ENCODE measurements at places on chromosomes 3 and 15. TPM values are rescaled to one million over a fixed set of nuclear protein-coding genes. Genes with fewer than 3 reads are reported as not detected.

COL6A5 gene
- not detected for total RNA-seq

GCSAM gene
- total RNA-seq = 0.36 TPM

EFCC1 gene
- not detected for total RNA-seq

TADA3 gene
- total RNA-seq = 102 TPM

CFAP100 gene
- total RNA-seq = not detected

GREM1 gene
- 457 TPM for total RNA-seq

PSTPIP1 gene
- not detected for total RNA-seq

TTBK2 gene
- 15.2 TPM for total RNA-seq

RAD51 gene
- 1.8 TPM for total RNA-seq

TP63 gene
- total RNA-seq = 1.8 TPM

GOLGA6A gene
- total RNA-seq = under 0.01 TPM

CHL1 gene
- 3.6 TPM for total RNA-seq

SLC28A1 gene
- total RNA-seq = not detected

KLHL6 gene
- under 0.01 TPM for total RNA-seq

GRCh38 chr3:137217733-137218132 lies 259.9 kb downstream of the IL20RB start:
- no peak for DNase-seq

- no peak for DNase-seq
Observed at GRCh38 chr3:126925411-126926171, 57.3 kb upstream of the PLXNA1 start.

DNA sequence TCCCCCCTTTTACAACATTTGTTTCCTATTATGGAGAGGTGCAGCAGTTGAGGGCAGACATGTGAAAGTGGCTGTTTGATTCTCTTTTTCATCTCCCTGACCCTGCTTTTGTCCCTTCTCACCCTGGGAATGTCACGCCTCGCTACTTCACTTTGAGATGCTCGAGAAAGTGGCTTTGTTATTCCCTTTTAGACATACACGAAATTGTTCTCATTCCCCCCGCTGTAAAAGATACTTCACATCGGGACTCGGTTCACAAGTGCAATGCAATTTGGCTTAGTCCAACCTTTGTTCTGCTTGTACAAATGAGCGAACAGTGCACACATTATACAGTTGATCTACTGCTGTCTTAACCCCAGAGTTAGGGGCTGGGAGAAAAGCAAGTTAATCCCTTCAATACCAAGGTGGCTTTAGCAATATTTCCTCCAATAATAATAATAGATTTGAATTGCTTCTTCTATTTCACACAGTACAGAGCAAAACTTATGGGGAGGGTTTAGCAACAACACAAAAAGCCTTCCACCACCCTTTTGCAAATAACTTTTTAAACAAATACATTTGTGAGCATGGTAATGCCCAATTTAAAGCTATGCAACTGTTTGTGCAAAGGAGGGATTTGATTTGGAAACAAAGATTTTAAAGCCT lies 5.7 kb upstream of the FOXB1 start:
- DNase-seq = peak; percentile 75

DNA sequence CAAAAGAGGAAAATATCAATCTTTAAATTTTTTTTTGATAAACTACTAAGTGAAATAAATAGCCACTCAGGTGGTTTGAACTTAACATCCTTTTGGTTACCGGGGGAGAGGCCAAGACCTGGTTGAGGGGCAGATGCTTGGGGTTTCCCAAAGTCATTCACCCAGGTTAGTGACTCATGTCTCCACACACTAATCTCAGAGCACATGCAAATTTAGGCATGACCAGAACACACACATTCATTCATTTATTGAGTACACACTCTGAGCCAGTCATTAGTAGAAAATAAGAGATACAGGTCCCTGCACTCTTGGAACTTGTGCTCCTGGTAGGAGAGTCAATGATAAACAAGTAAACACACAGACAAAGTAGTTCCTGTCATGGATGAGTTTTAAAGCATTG lies 7.3 kb downstream of the ILDR1 start:
- DNase-seq = no peak

DNA sequence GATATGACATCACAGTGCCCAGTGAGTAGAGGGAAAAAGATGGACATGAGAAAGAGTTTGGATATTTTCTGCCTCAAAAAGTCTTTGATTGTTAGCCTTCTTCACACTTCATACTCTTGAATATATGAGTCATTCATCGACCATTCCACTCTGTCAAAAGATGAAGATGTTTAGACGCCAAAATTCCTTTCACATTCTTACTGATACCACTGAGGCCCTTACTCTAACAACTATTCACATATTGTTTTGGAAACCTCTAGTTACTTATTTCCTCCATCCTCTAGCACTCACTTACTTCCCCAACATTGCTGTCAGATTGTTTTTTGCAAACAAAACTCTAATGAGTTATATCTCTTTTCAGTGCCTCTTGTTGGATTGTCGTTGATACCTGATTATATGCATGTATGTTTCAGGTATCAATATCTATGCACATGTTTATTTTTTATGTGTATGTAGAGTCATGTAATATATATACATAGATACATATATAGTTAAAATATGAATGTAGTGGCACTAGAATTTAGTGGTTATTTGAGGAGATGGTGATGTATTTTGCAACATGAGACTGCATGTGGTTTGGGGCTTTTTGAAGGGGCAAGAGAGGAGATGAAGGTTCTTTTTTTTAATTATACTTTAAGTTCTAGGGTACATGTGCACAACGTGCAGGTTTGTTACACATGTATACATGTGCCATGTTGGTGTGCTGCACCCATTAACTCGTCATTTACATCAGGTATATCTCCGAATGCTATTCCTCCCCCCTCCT lies 40.0 kb upstream of the OR5H6 start:
- no peak for DNase-seq

DNA sequence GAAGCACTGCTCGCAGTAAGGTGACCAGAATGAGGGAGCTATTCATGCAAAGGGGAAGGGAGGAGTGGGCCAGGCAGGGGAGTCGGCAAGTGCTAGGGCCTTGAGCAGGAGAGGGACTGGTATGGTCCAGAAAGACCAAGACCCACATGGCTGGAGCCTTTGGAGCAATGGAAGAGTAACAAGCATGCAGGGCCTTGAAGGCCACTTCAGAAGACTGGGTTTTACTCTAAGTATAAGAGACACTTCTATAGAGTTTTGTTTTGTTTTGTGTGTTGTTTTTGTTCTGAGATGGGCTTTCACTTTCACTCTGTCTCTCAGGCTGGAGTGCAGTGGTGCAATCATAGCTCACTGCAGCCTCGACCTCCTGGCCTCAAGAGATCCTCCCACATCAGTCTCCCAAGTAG lies 42.0 kb downstream of the BFSP2 start:
- DNase-seq = no peak

- DNase-seq = no peak
Observed at GRCh38 chr3:31776016-31776415, 205.0 kb downstream of the OSBPL10 start.

- peak; percentile 56 for DNase-seq
Observed at GRCh38 chr3:126373146-126373613, 16.0 kb upstream of the KLF15 start.

- no peak for DNase-seq
Observed at GRCh38 chr15:38054488-38054887, 120.0 kb downstream of the TMCO5A start.

DNA sequence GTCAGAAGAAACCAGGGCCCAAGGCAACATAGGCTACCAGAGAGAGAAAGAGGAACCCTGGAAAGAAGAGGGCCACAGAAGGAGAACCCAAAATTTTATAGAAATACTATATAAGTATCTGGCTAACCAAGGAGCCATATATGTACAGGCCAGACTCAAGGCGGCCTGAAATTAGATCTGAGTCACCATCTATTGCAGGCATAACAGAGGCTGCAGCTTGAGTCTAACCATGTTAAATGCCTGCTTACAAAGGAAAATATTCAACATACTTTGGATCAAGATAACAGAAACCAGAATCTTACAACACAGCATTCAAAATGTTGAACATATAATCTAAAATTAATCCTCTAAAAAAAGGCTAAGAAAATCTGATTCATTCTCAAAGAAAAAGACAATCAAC lies 23.1 kb downstream of the IGSF11 start:
- no peak for DNase-seq

- peak; percentile 96 for DNase-seq
Observed at GRCh38 chr15:66650433-66650832, 51.6 kb upstream of the SMAD6 start.

DNA sequence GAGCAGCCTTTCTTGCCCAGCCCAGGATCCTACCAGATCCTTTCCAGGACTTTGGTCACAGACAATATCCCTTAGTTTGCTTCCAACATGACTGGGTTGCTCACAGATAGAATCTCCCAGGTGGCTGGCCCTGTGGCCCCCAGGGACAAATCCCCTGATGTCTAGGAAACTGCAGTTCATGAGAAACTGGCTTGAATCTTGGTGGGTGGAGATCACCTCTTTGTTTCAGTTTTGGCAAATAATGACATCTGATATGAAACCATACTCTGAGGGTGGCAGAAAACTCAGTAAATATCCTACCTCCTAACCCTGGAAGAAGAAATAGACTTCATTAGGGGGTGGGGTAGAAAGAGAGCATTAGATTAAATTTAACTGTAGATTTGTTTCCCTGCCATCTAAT lies 44.1 kb upstream of the PFN2 start:
- DNase-seq = no peak

DNA sequence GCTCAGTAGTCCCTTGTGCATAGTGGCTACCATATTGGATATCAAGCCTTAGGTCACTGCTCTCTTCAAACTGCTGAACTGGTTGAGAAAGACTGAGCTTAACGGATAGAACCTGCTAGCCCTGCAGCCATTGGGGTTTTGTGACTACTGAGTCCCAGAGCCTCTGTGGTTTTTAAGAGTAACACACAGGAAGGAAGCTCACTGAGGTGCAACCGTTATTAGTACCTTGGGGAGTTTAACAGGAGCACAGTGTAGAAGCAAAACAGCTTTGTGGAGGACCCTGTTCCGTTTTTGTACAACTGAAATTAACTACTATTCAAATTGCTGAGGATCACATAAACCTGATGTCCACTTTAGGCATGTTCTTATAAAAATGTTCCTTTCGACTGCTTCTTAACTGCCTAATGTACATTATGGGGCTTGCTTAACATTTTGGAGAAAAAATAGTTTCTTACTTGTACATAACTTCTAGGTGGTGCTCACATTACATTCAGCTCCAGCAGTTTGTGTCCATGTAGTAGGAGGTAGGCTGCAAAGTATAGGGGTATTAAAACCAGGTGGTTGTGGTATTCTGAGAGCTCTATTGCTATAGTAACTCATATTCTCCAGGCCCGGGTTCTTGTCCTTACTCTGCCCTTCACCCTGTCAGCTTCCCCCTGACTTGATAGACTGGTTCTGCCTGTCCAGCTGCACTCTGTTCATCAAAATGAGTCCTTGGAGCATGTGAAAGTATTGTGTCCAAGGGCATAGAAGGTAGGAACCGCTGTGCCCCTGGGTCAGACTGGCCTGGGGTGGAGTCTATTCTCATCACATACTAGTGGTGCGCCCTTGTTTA lies 17.3 kb downstream of the PXK start:
- DNase-seq = no peak

GRCh38 chr3:17243621-17244020 lies 358.9 kb downstream of the PLCL2 start:
- no peak for DNase-seq

GRCh38 chr3:18334837-18335601 lies 90.1 kb downstream of the SATB1 start:
- DNase-seq = peak; percentile 66

- DNase-seq = no peak
Observed at GRCh38 chr3:113274425-113275257, 63.3 kb downstream of the BOC start.

- no peak for DNase-seq
Observed at GRCh38 chr3:151639418-151639740, 94.3 kb upstream of the AADACL2 start.

All from osteoblast (primary cell).